ENCODE measurements at places on chromosomes 12 and 14.

- DNase-seq, result no peak
Observed at GRCh38 chr12:71134405-71134804, 23.4 kb downstream of the TSPAN8 start.

DNA sequence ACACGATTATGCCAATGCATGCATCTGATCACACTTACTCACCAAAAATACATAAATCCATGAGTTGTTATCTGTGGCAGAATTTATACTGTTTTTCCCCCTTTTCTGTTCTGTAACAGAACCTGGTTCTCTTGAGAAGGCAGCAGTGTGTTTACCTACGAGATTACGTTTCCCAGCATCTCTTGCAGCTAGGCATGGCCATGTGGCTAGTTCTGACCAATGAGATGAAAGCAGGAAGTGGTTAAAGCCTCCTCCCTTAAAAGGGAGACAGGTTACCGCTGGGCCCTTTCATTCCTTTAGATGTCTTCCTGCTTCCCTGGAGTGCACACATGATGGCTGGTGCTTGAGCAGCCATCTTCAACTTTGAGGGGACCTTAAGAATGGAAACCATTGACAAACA, 11.7 kb upstream of the ASPG start:
- DNase-seq, result no peak

DNA sequence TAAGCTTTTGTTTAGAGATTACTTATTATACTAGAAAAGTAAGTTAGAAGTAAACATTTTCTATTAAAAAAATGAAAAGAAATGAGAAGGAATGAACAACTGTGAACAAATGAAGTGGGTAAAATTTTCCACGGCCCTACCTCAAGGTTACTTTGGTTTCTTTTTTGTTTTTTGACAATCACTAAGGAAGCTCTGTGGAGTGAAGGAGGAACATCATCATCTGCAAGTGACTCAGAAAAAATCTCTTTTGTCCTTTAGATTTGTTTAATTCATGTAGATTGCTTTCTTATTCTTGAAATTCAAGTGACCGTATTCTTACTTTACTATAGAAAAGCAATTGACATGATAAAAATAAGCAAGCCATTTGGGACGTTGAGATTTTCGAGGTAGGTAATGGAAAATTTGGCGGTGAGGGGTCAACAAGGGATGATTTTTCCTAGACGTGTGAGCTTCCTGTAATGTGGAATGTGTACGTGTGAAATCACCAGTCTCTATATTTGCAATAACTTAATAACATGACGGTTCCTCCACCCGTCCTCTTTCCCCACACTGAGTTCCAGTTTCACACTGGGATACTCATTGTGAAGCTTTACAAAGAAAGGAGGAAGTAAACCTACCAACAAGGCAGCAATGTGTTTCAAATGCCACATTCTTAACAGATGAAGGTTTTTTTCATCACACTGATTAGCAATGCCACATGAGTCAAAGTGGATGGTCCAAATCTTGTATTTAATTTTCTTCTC, 62.3 kb upstream of the EGLN3 start:
- DNase-seq, result no peak

DNA sequence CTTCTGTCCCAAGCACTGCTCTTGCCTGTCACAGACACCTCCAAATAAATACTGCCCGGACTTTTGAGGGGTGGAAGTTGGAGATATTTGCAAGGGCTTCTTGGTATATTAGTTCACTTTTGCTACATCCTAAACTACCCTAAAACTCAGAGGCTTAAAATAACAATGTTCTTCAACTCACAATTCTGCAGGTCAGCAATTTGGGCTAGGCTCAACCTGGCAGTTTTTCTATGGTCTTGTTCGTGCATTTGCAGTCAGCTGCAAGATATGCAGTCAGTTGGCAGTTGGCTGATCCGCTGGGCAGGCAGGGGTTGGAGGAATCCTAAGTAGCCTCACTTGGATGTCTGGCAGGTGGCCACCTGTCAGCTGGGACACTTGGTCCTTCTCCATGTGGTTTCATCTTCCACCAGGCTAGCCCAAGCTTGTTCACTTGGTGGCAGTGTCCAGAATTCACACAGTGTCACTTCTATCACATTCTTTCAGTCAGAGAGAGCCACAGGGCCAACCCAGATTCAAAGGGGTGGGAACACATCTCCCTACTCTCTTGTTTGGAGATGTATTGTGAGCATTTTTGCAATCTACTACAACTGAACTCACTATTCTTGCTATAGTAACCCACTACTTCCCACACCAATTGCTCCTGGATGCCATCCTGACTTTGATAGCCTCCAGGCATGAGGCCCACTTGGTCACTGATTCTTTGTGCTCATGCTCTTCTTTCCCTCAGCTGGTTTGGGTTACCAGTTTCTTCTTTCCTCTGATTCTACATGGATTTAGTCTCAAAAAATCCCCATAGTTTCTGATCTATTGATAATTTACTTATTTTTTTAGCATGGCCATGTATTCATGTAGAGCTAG, 27.8 kb upstream of the CAPRIN2 start:
- DNase-seq, result no peak

DNA sequence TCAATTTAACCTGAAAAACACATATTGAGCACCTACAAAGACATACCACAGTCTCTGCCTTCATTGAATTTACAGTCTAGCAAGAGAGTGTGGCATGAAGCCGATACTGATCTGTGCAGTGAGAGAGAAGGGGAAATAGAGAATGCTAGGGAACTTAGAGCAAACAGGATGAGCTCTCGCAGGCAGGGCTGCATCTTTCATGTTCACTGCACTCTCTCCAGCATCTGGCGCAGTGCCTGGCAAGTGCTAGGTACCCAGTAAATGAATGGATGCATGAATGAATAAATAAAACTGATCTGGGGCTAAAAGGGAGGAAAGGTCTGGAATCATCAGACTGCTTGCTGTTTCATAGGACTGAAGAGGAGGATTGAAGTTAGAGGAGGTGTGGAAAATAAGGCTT, 256.5 kb upstream of the NPAS3 start:
- no peak for DNase-seq

DNA sequence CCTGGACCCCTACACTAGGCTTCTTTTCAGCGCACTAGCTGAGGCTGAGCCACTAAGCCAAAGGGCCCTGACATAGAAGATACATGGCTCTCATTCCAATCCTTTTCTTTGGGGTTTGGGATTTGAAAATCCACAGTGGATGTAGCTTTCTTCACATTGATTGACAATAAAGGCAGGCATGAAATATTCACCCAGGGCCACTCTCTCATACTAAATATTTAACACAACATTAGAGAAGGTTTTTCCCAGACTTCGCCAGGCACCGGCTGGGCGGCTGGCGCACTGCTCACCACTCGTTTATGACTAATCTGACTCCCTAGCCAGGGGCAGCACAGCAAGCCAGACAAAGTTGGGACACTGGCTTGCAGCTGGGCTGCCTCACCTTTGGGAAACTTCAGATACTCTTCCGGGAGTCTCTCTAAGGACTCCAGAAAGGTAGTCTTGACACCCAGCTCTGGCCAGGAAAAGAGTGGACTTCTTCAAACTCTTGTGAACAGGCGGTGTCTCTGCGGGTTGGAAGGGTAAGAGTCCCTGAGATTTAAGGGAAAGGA, 699 bp upstream of the HOXC11 start:
- no peak for DNase-seq

- DNase-seq, result no peak
Observed at GRCh38 chr14:94361682-94362081, 26.7 kb downstream of the SERPINA1 start.

GRCh38 chr12:122282061-122282460, 15.8 kb upstream of the VPS33A start:
- DNase-seq, result no peak
